NAMALWA (cell line): ENCODE measurements at places on chromosomes 11 and 22.

DNA sequence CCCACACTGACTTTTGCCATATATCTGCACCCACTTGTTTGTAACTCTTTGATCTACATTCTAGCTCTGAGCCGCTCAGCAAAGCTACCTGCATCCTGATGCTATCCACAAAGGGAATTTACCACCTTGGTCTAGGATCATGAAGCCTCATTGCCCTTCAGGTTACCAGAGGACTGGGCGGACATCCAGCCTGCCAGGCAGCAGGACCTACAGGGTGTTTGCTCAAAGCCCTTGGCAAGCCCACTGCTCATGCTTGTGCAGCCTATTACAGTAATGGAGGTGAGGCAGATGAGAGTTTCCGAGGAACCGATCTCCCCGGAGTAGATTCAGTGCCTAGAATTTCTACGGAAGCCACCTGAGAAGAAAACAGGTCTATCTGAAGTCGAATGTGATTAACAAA lies 417.2 kb downstream of the OPCML start:
- DNase-seq, result no peak

DNA sequence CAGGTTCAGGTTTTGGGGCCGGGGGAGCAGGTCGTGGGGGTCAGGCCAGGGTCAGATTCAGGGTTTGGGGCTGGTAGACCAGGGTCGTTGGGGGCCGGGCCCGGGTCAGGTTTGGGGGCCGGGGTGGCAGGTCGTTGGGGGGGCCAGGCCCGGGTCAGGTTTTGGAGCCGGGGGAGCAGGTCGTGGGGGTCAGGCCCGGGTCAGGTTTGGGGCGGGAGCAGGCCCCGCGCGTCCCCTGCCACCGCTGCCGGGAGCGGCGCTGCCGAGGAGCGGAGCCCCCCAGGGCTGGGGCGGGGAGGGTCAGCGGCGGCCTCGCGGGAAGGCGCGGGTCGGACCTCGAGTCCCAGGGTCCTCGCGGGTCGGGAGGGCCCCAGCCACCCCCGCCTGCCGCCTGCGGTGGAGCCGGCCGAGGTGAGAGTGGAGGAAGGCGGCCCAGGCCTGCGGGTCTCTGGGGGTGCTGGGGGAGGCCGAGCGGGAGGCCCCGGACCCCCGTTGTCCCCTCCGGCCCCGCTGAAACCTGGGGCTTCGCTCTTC lies 535 bp downstream of the TRABD start:
- DNase-seq, result no peak

GRCh38 chr22:50274311-50274710 lies 4.1 kb upstream of the MAPK11 start:
- peak; percentile 73 for DNase-seq

DNA sequence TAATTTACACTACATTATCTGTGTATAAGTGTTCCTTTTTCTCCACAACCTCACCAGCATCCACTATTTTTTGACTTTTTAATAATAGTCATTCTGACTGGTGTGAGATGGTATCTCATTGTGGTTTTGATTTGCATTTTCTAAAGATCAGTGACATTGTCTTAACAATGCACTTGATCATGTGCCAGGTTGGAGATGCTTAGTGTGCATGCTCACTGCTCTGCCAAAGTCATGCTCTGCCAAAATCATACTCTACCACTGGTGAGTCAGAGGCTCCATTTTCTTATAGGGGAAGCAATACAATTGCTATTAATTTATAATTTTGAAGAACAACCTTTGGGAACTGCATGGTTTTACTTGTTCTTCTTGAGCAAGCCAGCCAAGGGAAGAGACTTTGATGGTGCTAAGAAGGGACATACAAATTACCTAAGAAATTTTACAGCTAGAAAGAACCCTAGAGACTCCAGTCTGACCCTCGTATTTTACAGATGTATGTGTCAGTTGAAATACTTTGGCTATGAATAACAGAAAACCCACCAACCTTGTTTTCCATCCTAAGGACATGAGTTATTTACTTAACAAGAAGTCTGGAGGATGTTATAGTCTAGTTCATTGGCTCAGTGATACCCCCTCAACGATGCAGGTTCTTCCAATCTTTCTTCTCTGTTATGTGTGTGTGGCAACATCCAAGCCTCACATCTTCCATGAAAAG lies 368.9 kb downstream of the DDX10 start:
- DNase-seq, result no peak

- DNase-seq, result no peak
Observed at GRCh38 chr11:76030286-76030685, 176.0 kb downstream of the WNT11 start.

GRCh38 chr11:116605543-116606459 lies 167.0 kb downstream of the BUD13 start:
- DNase-seq, result peak; percentile 64

DNA sequence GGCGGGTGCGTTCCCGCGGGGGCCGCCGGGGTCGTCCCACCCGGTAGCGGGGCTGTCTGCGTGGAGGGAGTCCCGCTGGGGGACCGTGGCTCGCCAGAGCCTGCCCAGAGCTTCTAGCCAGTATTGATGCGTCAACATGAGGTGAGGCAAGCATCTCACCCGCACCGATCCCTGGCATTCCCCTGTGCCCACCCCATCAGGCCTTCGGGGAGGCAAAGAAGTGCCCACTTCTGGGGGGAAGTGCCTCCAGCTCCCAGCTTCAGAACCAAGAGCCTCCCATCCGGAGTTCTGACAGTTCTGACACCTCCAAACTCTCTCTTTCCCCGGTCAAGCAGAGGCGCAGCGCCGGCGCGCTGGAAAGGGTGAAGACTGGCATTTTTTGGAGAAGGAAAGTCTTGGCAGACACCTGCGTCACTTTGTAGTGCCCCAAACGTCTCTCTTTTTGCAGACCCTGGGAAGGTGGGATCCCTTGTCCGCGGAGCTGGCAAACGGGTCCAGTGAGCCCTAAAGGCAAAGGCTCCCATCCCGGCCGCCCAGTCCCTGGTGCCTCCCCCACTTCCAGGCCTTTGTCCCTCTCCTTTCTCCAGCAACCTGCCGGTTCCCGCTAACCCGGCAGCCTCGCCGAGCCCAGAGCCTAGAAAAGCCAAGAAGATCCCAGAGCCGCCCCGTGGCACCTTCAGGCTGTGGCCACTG lies 3.2 kb upstream of the PAX6 start:
- no peak for DNase-seq

- no peak for DNase-seq
Observed at GRCh38 chr11:118117790-118118601, 31.2 kb upstream of the SMIM35 start.

GRCh38 chr11:43952401-43953342 lies 10.2 kb downstream of the C11orf96 start:
- no peak for DNase-seq

GRCh38 chr22:20566420-20567260 lies 59.2 kb downstream of the MED15 start:
- DNase-seq, result no peak

GRCh38 chr11:65524014-65524740 lies 706 bp upstream of the SCYL1 start:
- DNase-seq, result no peak

- DNase-seq, result no peak
Observed at GRCh38 chr11:107140983-107141382, 122.7 kb upstream of the GUCY1A2 start.

DNA sequence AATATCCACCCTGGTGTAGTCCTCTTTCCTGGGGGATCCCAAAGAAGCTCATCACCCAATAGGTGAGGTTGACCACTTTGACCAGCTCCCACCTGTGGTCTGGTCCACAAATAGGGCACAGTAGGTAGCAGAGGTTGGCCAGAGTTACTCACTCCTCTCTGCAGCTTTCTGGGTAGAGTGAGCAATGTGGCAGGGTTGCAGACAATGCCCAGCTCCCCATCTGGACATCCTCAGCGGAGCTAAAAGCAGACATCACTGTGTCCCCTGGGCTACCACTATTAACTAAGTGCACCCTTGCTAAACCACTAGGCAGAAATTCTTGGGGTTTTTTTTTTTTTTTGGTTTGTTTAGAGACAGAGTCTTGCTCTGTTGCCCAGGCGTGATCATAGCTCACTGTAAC lies 48.4 kb upstream of the TP53I11 start:
- no peak for DNase-seq

DNA sequence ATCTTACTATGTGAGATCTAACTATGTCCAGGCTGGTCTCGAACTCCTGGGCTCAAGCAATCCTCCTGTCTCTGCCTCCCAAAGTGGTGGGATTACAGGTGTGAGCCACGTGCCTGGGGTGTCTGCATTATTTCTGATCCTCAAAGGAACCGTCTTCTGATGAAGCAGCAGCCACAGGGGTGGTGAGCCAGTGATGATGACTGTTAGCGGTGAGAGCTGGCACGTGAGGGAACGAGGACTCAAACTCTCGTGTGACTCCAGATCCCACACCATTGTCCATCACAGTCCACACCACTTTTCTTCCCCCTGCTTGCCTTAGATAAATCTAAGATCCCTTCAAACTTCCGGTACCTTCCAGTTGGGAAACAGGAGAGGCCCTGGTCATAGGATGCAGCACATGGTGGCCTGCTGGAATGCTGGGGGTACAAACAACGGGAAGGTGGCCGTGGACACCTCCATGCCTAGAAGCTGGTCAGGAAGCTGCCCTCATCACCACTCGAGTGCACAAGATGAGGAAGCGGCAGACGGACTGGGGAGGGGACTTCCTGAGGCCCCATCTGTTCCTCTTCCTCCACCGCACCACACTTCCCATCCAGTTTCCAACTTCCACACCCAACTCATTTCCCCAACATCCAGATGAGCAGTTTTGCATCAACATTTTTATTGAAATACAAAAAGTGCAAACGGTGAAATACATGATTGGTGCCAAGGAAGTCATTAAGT lies 23.8 kb downstream of the ARHGAP1 start:
- no peak for DNase-seq

- DNase-seq, result no peak
Observed at GRCh38 chr11:41003339-41004282, 455.8 kb downstream of the LRRC4C start.

GRCh38 chr11:64001484-64002420 lies 15.5 kb downstream of the OTUB1 start:
- peak; percentile 53 for DNase-seq

GRCh38 chr11:10441091-10441490 lies 14.0 kb upstream of the AMPD3 start:
- no peak for DNase-seq

DNA sequence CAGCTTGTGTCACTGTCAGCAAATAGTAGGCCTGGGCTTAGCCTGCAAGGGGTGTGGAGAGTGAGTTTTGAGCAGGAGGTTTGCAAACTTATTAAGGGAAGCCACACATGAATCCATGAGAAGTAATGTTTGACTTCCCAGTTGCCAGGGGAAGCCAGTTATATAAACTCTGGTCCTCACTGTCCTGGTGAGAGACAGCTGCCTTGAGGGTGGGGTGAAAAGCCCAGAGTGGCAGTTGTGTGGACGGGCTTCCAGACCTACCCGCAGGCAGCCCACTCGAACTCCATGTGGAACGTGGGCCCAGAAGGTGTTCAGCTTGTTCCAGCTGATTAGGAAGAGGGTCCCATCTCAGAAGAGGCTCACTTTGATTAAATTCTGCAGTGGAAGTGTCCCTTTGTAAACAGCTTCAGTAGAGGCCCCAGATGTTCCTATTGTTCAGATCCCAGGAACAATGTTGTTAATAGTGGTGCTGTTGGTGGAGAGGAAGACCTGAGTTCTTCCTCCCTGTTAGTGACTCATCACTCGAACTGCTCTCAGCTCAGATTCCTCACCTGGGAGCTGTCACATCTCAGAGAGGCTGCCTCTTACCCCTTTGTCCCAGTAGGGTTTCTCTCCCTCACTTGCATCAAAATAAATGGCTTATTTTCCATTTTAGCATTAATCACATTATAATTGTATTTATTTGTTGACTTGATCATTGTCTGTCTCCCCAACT lies 63.4 kb downstream of the GRAMD1B start:
- DNase-seq, result no peak

DNA sequence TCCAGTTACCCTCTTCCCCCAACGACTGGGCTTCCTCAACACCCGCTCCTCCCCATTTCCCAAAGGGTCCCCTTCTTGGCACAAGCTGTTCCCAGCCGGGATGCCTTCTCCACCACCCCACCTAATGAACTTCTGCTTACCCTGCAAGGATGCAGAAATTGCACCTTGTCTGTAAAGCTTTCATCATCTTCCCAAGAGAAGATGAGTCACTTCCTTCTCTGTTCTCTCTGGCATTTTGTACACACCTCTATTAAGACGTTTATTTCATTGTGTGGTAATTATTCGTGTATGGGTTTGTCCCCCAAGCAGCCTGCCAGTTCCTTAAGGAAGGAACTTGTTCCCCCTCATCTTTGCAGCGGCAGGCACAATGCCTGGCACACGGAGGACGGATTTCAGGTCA lies 351.1 kb downstream of the CADM1 start:
- no peak for DNase-seq

DNA sequence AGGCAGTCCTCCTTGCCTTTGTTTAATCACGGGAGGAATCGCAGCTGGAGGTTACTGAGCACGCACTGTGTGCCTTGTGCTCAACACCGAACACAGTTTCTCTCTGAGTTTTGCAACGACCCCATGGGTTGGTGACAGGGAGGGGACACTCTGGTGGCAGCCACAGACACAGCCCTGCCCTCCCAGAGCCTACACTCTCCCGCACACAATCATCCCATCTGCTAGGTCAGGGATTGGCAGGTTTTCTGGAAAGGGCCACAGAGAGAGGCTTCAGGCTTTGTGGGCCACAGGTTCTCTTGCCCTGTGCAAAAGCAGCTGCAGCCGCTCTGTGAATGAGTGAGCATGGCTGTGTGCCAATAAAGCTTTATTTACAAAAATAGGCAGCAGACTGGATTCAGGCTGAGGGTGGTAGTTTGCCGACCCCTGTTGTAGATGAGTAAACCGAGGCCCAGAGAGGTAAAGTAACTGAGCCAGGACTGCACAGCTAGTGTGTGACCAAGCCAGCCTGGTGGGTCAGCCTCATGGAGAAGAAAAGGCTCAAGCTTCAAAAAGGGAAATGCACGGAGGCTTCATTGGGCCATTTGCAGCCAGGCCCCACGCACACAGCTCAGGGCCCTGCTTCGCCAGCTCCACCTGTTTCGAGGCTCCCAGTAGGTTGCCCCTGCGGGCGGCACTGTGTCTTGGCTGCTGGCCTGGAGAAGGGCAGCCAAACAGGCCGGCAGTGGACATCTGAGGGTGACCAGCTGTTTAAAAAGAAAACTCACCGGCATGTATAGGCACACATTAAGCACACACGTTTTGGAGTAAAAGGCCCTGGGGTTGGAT lies 16.3 kb downstream of the LTO1 start:
- DNase-seq, result no peak

- DNase-seq, result no peak
Observed at GRCh38 chr11:91587131-91587530, 637.5 kb upstream of the FAT3 start.

DNA sequence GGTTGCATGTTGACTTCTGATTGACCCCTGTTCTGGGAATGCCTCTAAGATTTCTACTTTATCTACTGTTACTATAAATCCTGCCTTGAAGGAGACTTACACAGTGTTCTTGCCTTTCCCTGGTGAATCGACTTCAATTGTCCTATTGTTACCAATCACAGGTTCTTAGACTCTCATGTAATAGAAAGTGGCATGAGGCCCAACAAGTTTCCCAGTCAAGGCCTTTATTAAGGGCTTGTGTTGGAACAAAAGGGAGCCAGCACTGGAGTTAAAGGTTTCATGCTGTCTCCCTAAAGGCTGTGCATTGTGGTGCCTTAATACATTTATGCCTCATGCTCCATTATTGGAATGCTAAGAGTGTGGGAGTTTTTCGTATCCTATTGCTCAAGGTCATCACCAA lies 23.3 kb downstream of the MS4A2 start:
- DNase-seq, result no peak
